Stimulated activated CD4-positive, alpha-beta T cell treated with anti-CD3 and anti-CD28 coated beads, Interleukin-2, amount 100 ng/mL, for 24 hours (primary cell): ENCODE measurements at places on chromosomes 2 and 18.

DNA sequence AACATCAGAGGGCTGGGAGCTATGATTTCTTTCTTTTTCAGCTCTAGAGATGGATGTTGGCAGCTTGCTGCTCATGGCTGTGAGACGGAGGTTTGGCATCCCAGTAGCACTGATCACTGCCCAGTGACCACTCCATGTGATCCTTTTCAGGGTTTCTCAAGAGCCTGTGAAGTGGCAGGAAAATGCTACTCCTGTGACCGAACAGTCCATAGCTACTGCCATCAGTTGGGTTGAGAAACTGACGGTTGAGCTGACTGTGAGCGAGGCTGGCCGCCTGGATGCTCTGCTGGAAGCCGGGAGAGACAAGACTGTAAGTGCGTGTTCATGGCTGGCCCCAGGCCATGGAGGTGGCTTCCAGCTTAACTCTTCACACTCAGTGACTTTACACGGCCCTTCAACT is 34.2 kb downstream of the VWA3B start:
- no peak for DNase-seq

DNA sequence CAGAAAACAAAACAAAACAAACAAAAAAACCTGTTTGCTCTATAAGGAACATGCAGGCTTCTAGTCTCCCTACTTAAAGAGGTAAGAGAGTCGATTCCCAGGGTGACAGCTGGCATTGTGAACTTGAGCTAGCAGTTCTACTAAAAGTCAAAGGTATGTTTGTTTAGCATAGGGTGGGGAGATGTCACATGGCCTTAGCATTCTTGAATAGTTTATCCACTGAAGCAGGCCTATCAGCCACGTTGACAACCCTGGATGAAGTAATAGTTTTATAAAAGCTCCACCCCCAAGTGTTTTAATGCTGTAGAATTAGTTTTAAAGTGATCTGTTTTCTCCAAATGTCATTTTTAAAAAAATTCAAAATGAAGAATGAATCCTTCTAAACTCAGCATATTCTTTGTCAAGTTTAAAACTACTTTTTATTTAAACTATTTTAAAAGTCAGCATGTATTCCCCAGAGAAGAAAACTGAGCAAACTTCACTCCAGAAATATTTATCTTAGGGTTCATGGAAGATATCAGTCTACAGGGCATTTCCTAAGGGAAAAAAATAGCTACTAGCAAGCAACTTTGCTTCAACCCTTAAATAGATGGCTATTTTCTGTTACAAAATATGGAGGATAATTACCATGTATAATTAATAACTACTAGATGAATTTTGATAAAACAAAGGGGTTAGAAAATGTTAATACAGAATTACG is 1.7 kb downstream of the MYOM1 start:
- DNase-seq, result no peak

GRCh38 chr2:213036836-213037235 is 114.6 kb downstream of the IKZF2 start:
- no peak for DNase-seq

DNA sequence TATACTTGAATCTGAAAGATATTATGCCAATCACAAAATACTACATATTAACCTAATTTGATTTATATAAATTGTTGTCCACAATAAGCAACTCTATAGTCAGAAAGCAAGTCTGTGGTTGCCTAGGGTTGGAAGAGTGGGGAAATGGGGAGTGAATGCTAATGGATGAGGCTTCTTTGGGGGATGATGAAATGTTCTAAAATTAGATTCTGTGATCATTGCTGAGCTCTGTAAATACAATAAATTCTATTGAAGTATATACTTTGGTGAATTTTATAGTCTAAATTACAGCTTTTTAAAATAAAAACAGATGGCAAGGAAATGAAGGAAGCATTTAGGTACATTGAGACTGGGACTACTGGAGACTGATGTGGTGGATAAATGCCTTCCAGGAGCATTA is 275.5 kb downstream of the MBD2 start:
- no peak for DNase-seq

- no peak for DNase-seq
These were observed 160.6 kb downstream of the MTCL1 start for GRCh38 chr18:8865934-8866333.
